CD14-positive monocyte (primary cell): ENCODE measurements at places on chromosomes 4 and X.

DNA sequence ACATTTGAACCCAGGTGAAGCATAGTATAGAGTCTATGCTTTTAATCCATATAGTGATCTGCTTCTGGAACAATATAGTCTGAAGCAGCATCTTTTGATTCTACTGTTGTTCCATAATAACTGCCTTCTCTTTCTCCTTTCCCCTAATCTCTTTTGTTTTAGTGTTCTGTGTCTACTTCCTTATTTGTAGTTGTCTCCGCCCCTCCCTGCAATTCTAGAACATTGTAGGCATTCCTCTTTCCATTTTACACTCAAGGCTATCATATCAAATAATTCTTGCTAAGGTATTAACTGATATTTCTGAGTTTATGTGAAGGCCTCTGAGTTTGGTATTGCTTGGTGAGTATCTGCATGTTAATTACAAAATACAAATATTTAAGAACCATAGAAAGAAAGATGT, 11.6 kb downstream of the BLTP1 start:
- DNase-seq, result no peak

DNA sequence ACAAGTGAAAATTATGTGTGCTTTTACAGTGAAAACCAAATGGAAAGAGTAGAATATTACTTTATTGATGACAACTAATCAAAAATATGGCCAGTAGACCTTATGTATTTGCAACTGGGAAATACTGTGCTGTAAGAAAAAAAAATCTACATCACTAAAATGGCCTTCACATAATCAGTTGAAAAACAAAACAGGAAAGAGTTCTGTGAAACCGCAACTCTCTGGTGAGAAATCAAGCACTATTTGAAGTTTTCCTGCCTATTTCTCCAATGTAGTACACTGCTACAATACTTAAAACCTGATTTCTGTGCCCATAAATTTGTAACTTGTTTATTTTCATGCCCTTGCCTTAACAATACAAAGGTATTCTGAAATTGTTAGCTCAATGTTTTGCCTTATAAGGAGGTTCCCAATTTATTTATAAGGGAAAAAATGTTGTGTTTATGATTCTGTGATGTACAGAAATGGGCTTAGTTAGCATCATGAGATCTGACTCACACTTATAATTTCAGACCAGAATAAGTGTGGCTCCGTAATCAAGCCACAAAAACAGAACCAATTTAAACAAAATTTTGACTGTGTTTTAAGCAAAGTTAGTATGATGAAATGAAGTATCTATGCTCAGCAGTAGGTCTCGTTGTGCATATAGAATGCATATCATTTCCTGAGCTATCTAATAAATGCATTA, 147.1 kb downstream of the FAT4 start:
- DNase-seq, result no peak

DNA sequence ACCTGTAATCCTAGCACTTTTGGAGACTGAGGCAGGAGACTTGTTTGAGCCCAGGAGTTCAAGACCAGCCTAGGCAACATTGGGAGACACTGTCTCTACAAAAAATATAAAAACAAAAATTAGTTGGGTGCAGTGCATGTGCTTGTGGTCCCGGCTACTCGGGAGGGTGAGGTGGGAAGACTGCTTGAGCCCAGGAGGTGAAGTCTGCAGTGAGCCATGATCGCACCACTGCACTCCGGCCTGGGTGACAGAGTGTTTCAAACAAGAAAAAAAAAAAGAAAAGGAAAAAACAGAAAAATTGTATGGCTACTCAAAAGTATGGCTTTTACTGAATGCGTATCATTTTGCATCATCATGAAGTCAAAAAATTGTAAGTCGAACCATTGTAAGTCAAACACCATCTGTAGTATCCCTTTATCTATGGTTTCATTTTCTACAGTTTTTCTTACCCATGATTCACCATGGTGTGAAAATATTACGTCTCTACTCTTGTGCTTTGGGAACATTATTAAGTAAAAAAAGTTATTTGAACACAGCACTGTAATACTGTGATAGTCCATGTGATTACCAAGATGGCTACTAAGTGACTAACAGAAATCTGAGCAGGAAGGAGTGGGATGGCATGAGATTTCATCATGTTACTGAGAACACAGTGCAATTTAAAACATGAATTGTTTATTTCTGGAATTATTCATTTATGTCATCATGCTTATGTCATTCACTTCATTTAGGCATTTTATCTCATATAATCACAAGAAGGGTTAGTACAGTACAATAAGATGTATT, 26.5 kb upstream of the MANBA start:
- DNase-seq, result peak; percentile 73

- DNase-seq, result no peak
Observed at GRCh38 chr4:177826973-177827372, 384.7 kb upstream of the AGA start.

- DNase-seq, result no peak
Observed at GRCh38 chrX:22516893-22517292, 244.2 kb downstream of the CBLL2 start.

- DNase-seq, result no peak
Observed at GRCh38 chr4:105633241-105633640, 75.2 kb downstream of the INTS12 start.

GRCh38 chr4:165612936-165613335, 234.1 kb downstream of the CPE start:
- no peak for DNase-seq
